Daoy (cell line): ENCODE measurements at places on chromosomes 2 and 18. TPM values are rescaled to one million over a fixed set of nuclear protein-coding genes. Genes with fewer than 3 reads are reported as not detected.

GALR1 gene
- total RNA-seq = not detected in 2 replicates

UGT1A4 gene
- total RNA-seq = 0.63 TPM in 1 of 2 replicates, not detected in the other

CAPN14 gene
- 0.11 TPM in 1 of 2 replicates, not detected in the other for total RNA-seq

SRD5A2 gene
- total RNA-seq = not detected in 2 replicates

GCKR gene
- total RNA-seq = 0.29 and 0.30 TPM in 2 replicates

ZNF519 gene
- total RNA-seq = 4.5 and 5.0 TPM in 2 replicates

GPR35 gene
- total RNA-seq = 0.33 and 1.1 TPM in 2 replicates

SKOR2 gene
- not detected in 2 replicates for total RNA-seq

SLC11A1 gene
- not detected in 2 replicates for total RNA-seq

ALLC gene
- 0.11 TPM in 1 of 2 replicates, not detected in the other for total RNA-seq

DYNC2LI1 gene
- total RNA-seq = 24.7 and 31.7 TPM in 2 replicates

STPG4 gene
- total RNA-seq = not detected in 2 replicates

IGFBP2 gene
- 14.9 and 17.2 TPM in 2 replicates for total RNA-seq

EPHA4 gene
- 5.1 and 7.5 TPM in 2 replicates for total RNA-seq

PROM2 gene
- total RNA-seq = 0.17 TPM in 1 of 2 replicates, not detected in the other

DLX2 gene
- total RNA-seq = 0.51 and 2.2 TPM in 2 replicates

POTEC gene
- total RNA-seq = 2.9 and 3.8 TPM in 2 replicates

GPR45 gene
- not detected in 2 replicates for total RNA-seq

CABLES1 gene
- 6.2 and 7.8 TPM in 2 replicates for total RNA-seq

FAP gene
- total RNA-seq = 6.9 and 10.1 TPM in 2 replicates

CAVIN2 gene
- 0.06 TPM in 1 of 2 replicates, not detected in the other for total RNA-seq

LTBP1 gene
- total RNA-seq = 46.4 and 60.2 TPM in 2 replicates

ICA1L gene
- total RNA-seq = 0.36 and 0.74 TPM in 2 replicates

GAREM2 gene
- total RNA-seq = 0.06 and 0.65 TPM in 2 replicates

FKBP1B gene
- total RNA-seq = 0.98 and 8.5 TPM in 2 replicates

AKAIN1 gene
- not detected in 2 replicates for total RNA-seq

PTPRN gene
- total RNA-seq = 0.21 and 1.3 TPM in 2 replicates

RNF125 gene
- total RNA-seq = 0.18 and 0.57 TPM in 2 replicates

NPC1 gene
- 9.6 and 15.1 TPM in 2 replicates for total RNA-seq

CXCR4 gene
- total RNA-seq = 3.8 and 6.5 TPM in 2 replicates

SH2D6 gene
- total RNA-seq = 0.34 TPM in 1 of 2 replicates, not detected in the other

SLC14A1 gene
- total RNA-seq = 1.9 and 7.5 TPM in 2 replicates

APLF gene
- total RNA-seq = 1.4 and 3.0 TPM in 2 replicates

C2orf80 gene
- not detected in 2 replicates for total RNA-seq

RHOB gene
- total RNA-seq = 115 and 121 TPM in 2 replicates

RGPD3 gene
- total RNA-seq = 0.06 and 0.80 TPM in 2 replicates

SERPINB3 gene
- total RNA-seq = not detected in 2 replicates

THAP4 gene
- total RNA-seq = 45.7 and 46.5 TPM in 2 replicates

KCNK3 gene
- total RNA-seq = 0.03 and 0.80 TPM in 2 replicates

RIT2 gene
- total RNA-seq = not detected in 2 replicates

TMEM17 gene
- total RNA-seq = 1.1 and 1.4 TPM in 2 replicates

NAT8 gene
- not detected in 2 replicates for total RNA-seq

TANK gene
- 39.7 and 44.3 TPM in 2 replicates for total RNA-seq

NCOA1 gene
- 5.5 and 6.5 TPM in 2 replicates for total RNA-seq

ANKZF1 gene
- 25.2 and 25.8 TPM in 2 replicates for total RNA-seq

ARHGEF4 gene
- 0.27 and 1.5 TPM in 2 replicates for total RNA-seq

TRIM43 gene
- total RNA-seq = not detected in 2 replicates

INHBB gene
- total RNA-seq = 0.29 and 1.0 TPM in 2 replicates

MYO3B gene
- not detected in 2 replicates for total RNA-seq

LONRF2 gene
- 0.17 and 0.65 TPM in 2 replicates for total RNA-seq
